NK-92 treated with Interleukin-12 subunit alpha and Interleukin-12 subunit beta, amount 100 ng/mL, for 24 hours (cell line): ENCODE measurements at places on chromosomes 4 and X.

- DNase-seq = no peak
Observed at GRCh38 chr4:173195109-173195508, 26.5 kb downstream of the GALNT7 start.

DNA sequence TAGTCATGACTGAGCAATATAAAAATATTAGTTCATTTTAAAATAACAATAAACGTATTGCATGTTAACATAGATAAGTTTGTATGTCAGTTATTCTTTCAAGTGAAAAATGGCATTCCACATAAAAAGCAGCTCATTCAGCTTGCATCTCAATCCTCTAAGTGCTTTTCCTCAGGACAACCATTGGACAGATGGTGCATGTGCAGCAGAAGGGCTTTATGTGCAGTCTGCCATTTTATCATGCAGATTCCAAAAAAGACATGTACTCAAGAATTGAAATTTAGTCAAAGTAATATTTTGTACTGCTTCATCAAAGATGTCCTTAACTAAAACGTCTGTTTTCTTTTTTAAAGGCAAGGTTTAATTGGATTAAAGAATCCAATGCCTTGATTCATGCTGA is 93.4 kb downstream of the RS1 start:
- no peak for DNase-seq

DNA sequence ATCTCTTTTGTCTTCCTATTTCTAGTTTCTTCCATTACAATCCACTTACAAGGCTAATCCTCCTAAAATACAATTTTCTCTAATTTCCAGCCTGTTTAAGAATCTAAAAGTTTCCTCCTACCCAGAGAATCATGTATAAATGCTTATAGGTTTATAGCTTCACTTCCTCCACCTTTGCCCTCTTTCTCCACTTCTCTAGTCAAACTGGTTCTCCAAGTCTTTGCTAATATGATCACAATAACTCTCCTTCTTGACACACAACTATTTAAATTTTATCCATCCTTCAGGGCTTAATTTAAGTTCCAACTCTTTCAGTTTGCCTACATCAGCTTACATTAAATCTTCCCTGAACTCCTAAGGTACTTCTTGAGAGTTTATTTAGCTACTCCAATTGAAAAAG is 69.2 kb downstream of the RPS6KA6 start:
- DNase-seq = no peak

- no peak for DNase-seq
Observed at GRCh38 chr4:155444721-155445120, 68.0 kb upstream of the MAP9 start.

GRCh38 chr4:152938237-152938947 is 2.3 kb downstream of the FHDC1 start:
- DNase-seq = no peak

DNA sequence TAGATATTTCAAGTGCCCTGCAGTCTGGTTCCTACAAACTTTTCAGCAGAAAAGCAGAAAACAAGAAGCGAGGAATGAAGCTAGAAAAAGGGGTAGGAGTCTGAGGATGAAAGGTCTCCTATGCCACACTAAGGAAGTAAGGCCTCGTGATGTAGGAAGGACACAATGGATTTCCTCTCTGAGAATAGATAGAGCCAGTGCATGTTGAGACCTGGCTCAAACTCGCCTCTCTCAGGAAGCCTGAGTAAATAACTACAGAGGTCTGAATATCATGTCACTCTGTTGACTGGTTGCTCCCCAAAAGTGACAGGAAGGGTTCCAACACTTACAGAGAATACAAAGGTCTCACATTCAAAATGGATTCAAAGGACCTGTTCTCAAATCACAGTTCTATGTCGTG is 93.3 kb downstream of the GRIA3 start:
- no peak for DNase-seq

- no peak for DNase-seq
Observed at GRCh38 chrX:153968255-153968654, 3.4 kb downstream of the HCFC1 start.

DNA sequence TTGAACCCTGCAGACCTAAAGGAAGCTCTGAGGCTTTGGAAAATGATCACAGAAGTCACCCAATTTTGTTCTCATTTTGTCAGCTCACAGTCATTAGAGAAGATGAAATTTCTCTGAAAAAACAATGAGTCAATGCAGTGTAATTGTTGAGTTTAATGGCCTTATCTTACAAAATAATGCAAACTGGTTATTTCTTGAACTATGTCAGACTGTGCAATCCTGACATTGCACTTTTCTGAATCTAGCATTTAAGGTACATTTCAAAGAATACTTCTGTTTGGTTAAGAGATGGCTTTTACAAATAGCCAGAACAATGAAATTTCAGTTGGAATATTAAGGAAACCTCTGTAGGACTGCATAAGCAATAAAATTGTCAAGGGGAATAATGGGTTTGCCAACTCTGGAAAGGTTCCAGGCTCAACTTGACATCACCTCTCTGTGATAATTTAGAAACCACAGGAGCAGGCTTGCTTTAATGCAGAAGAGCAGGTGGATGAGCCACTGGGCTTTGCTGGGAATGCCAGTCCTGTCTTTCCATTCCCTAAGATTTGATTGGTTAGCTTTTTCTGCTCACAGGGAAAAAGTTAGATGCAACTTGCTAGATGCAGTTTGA is 222.8 kb downstream of the FRMPD4 start:
- no peak for DNase-seq
